Heart right ventricle (tissue), 16 donors: ENCODE measurements at places on chromosomes 2 and 18.

DNA sequence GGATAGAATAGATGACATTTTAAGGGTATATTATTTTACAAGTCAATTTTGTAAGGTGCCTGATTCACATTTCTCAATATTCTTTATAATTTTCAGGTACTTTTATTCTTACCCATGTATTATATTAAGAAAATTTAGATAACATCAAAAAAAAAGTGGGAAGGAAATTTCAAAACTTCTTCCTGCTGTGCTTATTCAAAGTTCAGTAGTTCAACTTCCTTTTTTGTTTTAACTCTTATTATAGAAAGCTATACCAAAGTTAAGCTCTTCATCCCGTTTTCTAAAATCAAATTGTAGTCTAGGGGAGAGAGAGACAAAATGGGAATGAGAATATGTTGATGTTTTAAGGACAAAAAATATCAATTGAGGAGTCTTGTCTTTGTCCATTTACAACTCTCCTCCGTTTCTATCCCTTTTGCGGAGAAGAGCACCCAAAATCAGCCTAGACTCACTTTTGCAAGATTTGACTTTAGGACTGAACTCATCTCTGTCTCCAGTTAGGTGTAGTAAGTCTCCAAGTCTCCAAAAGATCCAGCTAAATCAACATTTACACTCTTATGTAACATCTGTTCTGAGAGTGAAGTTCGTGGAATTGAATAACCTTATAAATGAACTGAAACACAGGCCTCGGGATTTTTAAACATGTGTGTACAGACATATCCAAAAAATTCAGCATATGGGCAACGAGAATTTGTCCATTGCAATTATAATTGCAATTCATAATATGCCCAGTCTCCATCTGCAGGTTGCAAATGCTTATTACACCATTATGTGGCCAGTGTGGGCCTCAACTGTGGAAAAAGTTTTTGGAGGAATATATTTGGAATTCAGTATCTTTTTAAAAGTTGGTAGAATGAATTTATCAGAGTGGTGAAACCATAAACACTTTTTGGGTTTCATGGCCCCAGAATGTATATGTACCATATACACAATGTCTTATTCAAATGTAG lies 23.9 kb downstream of the FAM124B start:
- DNase-seq = no peak

DNA sequence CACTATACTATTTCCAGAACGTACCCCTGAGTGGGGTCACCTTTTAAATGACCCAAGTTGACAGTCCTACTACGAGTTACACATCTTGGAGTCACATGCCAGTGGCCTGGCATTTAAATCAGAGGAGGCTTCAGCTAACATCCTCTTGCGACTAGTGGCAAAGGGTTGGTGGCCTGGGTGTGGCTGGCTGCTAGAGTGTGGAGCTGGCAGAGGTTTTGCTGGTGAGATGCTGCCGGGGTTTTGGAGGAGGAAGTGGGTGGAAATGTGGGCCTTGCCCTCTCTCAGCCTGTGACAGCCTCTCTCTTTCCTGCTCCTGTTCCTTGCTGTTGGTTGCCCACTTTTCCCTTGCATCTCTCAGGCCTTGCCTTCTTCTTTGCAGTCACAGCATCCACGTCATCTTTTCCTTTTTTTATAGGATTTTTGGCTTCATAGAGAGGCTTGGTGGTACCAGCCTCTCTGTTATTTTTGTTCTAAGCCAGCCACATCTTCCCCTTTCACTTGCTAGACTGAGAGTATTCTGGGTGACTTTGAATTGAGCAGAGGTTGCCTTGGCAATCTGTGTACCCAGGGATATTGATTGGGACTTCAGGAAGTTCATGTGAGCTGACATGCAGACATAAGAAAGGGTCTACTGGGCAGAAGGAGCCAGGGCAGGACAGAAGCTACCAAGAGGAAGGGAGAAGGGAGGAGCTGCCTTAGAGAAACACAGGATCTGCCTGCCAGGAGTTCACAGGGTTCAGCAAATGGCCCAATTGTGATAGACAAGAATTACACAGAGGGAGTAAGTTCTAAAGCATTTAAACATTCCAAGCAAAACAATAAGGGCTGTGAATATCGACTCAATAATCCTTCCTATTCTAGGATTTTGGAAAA lies 55.4 kb downstream of the CDC42EP3 start:
- DNase-seq = no peak

- no peak for DNase-seq
These were observed 52.0 kb upstream of the TRIM43 start for GRCh38 chr2:95539836-95540235.

DNA sequence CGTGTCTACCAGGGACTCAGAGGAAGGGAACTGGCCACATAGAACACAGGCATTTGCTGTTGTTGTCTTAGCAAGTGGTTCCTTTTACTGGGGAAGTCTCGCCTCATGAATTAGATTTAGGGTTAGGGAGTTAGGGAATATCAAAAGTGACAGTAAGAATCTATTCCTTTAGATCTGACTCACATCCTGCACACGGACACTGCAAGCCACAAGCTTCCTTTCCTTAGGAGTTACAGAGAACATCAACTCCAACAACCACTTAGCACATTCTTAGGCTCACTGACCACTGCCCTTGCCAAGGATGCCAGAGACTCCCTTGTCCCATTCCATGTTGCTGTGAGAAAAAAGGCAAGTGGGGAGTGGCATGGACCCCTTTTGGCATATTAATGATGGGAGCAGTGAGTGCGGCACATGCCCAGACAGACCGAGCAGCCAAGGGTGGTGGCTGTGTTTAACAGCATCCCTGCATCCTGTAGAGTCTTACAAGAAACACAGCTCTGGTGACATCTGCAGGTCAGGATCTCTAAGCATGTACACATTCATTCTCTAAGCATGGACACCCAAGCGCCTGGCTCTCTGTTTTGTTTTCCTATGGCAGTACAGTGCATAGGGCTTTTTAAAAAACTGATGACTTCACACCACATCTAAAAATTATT lies 745.6 kb upstream of the RAB6C start:
- DNase-seq = no peak

DNA sequence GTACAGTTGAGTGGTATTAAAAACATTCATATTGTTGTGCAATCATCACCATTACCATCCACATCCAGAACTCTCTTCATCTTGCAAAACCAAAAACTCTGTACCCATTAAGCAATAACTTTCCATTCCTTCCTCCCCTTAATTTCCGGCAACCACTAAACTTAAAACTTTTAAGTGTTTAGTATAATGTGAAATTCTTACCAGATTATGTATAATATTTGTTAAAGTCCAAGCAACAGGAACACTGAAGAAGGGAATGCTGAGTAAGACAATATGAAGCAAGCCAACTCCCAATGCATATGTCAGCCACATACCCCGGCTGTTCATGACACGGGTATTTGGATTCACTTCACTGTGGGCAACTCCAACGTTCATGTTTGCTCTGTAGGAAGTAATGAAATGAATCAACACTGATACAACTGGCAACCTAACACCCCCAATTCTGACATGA lies 1.9 kb downstream of the ORMDL1 start:
- DNase-seq = no peak
